ENCODE measurements at places on chromosomes 1 and 21.

GRCh38 chr1:63893976-63894375, 120.2 kb downstream of the ROR1 start:
- ATAC-seq = no peak

GRCh38 chr1:41723786-41724185, 194.9 kb downstream of the HIVEP3 start:
- no peak for ATAC-seq

- peak; percentile 49 for ATAC-seq
Measured at GRCh38 chr1:46030876-46031660, 101.4 kb downstream of the PIK3R3 start.

DNA sequence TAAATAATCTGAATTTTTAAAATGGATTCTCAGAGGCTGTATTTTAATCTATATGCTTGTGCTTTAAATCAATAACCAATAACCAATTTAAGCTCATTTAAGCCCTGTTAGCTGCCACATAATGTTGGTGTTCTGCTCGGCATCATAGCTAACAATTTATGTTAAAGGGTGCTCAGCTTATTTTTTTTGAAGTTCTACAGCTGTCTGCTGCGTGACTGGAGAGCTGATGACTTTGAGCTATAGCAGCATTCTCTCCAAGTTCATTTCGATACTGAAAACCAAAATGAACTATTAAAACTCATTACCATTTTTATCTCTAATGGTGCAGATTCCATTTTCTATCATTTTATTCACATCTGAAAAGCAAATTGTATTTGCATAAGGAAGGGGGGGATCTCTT, 357.8 kb downstream of the AJAP1 start:
- no peak for ATAC-seq

GRCh38 chr1:155126556-155127104, 1.0 kb upstream of the EFNA1 start:
- peak; percentile 61 for ATAC-seq

DNA sequence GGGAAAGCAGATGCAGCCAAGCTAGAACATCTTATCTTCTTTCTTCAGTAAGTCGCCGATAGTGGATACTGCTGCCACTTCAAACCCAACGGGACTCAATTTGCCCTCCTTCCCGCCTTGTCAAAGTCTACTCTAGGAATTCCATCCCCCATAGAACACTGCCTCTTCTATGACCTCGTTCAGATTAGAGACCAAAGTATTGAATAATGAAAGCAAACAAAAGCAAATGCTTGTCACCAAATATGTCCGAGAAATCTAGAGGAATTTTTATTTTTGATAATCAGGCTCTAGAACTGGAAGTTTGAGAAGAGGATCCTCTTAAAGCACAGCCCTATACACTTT, 853 bp upstream of the RRAGC start:
- ATAC-seq = no peak
